Activated T-cell treated with anti-CD3 and anti-CD28 coated beads, Interleukin-2, amount 50 U/mL, for 1 hour (primary cell): ENCODE measurements at places on chromosomes 6 and 20.

- no peak for DNase-seq
Observed at GRCh38 chr6:112298816-112299281, 44.5 kb upstream of the LAMA4 start.

DNA sequence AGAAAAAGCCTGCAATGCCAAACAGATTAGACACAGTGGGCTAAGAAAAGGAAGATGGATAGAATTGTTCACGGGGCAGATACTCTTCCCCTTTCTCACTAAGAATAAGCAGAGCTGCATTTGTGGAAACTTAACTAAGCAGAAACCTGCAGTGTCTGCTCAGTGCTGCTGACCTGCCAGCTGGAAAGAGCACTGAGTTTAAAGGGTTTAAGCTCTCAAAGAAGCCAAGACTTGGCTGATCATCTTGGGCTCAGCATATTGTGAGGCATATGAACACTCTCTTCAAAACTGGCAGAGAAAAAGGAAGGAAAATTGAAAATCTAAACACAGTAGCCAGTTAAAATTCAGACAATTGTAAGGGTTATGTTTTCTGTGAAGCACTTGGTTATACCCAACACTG, 711.1 kb upstream of the EPHA7 start:
- DNase-seq: no peak

GRCh38 chr6:6686748-6687601, 98.5 kb downstream of the LY86 start:
- DNase-seq: peak; percentile 55

- DNase-seq: no peak
Observed at GRCh38 chr6:45880159-45880558, 135.5 kb downstream of the CLIC5 start.

DNA sequence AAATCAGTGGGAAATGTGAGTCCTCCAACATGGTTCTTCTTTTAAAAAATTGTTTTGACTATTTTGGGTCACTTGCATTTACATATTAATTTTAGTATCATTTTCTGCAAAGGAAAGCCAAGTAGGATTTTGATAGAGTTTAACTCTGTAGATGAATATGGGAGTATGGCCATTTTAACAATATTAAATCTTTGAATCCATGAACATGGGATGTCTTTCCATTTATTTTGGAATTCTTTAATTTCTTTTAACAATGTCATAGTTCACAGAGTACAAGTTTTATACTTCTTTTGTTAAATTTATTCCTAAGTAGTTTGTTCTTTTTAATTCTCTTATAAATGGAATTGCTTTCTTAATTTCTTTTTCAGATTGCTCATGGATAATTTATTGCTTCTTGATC, 56.5 kb upstream of the ARMC2 start:
- no peak for DNase-seq

DNA sequence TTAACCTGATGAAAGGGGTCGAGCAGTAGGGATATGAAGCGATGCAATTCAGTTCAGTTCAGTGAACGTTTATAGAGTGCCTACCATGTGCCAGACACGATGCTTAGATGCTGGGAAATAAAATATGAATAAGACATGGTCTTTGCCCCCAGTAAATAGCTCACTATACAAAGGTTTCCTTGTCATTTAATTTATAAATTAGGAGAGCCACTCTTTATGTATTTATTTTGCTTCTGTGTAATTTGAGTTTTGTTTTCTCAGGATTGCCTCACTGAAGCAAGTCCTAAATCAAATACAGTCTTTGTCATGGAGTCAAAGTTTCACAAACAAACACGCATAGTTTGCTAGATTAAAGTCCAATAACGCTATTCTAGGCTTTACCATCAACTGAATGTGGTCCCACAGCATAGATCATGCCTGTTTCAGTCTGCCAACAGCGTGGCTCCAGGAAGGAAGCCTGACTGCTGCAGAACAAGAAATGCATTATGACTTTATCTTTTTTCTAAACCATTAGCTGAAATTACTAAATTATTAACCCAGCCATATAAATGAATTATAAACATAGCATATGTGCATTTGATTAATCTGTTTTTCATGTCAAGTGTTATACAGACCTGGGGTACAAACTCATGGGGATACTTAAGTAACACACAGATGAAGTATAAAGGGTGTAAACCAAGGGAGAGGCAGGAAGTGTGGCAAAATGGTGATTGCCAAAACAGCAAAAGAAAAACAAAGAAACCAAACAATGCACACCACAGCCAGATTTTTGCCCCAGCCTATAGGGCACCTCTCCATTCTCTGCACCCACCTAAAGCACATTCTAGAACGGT, 29.8 kb upstream of the CCN2 start:
- no peak for DNase-seq

DNA sequence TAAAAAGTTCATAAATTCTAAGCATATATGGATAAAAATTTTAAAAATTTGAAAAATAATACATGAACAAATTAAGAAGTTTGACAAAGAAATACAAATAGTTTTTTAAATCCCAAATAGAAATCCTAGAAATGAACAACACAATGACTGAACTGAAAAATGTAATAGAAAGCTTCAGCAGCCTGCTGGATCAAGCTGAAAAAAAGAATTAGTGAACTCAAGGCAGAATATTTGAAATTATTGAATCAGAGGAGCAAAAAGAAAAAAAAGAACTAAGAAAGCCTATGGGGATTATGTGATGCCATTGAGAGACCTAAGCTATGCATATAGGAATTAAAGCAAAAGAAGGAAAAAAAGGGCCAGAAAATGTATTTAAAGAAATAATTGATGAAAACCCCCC, 39.9 kb upstream of the TFB1M start:
- no peak for DNase-seq

GRCh38 chr20:45467861-45468260, 1.7 kb upstream of the WFDC2 start:
- no peak for DNase-seq

DNA sequence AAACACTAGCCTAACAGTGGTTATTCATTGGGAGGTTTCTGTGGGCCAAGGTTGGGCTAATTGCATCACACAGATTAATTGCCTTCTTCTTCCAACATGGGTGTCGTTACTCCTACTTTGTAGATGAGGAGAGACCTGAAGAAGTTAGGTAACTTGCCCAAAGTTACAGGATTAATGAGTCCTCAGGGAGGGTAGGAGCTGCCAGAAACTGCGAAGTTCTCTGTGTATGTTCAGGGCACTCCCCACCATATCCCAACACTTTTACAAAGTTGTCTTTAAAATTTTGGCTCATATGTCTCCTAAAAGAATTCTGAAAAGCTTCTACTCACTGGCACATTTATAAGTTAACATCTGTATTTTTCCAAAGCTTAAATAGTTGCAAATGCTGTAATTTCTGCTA, 323.5 kb upstream of the HSF2 start:
- DNase-seq: no peak

DNA sequence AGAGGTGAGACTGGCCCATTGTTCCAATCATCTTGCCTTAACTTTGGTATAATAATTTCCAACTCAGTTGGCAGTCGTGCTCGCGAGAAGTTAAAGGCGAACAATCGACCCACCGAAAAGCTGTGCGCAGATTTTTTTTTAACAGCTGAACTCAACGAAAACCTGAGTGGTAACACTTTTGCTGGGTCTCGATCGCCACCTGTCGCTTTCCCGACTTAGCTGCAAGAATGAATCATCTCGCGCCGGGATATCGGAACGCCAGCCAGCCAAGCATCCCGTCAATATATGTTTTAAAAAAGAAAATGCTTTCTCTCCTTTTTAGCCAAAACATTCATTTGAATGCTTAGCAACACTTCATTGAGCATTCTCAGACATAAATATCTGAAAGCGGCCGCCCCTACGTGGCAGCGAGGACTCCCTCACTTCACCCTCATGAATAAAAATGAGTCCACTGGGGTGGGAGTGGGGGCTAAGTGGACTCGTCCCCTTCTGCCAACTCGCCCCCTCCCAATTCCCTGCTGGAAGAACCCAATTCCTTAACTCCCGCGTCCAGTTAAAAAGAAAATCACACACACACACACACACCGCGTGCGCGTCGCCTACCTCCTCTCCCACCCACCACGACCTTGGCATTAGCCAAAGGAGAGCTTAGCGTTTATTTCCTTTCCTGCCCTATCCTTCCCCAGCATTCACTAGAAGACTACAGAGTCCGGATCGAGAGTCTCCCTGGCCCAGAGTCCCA, 1.5 kb downstream of the COL12A1 start:
- peak; percentile 25 for DNase-seq

DNA sequence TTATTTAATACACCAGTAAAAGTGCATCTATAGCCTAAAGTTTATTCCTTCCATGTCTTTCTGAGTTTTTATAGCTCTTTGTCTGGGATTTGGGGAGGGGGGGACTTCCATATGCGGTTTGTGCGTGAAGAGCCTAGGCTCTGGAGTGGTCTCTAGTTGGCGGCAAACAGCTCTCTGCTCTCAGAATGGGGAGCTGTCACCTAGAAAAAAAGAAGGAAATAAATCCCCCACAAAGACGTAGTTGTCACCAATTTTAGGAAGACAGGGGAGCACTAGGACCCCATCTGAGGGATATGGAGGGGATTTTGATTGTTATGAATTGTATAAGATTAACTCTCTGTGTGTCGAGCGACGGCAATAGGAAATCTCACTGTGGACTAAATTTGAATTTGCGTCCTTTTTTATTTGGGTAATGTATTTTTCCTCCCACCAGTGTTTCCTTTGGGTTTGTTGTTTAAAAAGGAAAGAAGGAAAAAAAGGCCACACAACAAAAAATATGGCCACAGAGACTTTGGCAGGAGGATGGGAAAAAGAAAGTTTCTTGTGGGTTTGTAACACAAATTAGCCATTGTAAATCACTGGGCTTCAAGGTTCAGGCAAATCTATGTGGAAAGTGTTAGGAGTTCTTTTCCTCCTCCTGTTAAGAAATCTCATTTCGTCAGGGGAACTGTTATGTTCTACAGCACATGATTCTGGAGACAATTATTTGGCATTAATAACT, 7.4 kb downstream of the POU3F2 start:
- DNase-seq: no peak

DNA sequence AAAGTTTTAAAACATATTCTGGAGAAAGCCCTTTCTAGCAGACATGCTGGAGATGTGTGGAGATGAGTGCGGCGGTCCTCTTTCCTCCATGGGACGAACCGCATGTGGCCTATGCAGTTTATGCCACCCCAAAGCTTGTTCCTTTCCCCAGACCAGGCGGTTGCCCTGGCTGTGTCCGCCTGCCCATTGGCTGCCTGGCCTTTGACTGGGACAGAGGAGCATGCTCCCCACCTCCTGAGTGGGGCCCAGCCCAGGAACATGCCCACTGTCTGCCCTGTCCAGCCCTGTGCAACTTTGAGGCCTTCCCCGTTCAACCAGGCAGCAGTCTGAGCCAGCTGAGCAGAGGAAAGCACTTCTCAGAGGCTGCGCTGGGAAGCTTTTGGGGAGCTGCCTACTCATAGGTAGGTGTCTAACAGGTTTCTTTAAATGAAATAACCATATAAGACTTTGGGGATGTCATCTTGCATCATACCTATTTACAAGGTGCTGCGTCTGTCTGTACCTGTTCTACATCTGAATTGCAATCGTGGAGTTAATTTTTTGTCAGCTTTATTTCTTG, 20.6 kb downstream of the FOXC1 start:
- DNase-seq: no peak

- DNase-seq: no peak
Observed at GRCh38 chr6:106037060-106037459, 49.1 kb upstream of the PRDM1 start.

GRCh38 chr6:156778454-156779205, 1.5 kb downstream of the ARID1B start:
- DNase-seq: peak; percentile 71

GRCh38 chr6:47484616-47485015, 7.0 kb downstream of the CD2AP start:
- no peak for DNase-seq

DNA sequence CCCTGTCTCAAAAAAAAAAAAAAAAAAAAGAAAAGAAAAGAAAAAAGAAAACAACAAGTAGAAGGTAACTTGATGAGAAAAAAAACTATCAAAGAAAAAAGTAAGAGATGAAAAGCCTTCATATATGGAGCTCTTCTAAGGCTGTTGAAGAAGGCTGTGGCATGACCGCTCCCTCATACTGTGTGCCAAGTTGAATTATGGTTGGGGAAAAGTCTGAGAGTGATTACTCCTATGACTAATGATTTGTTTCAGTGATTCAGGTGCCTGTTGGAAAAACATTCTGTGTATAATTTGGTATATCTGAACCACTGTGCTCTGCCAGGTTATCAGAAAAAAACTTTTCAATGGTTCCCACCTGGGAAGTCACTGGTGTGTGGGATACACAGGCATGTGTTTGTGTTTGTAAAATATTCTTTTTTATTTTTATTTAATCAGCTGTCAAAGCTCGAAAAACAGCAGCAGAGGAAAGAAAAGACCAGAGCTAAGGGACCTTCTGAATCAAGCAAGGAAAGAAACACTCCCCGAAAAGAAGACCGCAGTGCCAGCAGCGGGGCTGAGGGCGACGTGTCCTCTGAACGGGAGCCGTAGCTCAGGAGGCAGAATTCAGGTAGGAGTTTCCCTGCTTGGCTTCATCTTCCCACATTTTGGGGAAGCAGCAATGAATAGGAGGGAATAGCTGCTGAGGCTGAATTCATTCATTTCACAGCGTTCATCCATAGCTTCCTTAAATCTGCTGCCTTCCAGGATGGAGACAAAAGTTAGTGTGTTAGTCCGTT, 69.7 kb upstream of the SCP2D1 start:
- no peak for DNase-seq

DNA sequence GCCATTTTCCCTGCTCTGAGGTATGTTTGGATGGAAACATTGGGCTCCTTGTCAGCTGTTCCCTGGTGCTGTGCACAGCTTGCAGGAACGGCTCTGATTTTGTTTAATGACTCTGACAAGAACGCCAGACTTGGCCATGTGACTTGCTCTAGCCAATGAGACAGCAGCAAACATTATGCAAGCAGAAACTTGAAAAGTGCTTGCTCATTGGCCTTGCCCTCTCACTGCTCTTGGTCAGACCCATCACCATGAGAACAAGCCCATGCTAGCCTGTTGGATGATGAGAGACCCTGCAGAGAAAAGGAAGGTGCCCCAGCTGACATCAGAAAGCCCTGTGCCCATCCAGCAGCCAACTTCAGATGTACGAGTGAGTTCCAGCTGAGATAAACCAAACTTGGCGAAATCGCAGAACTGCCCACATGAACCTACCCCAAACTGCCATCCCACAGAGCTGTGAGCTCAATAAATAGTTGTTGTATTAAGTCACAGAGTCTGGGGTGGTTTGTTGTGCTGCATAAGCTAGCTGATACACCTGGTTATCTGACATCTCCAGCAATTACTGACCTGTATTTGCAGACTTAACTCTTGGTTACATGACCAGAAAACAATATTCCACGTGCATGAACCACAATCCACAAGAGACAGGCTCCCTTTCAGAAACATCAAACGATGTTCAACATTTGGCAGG, 96.9 kb downstream of the JPH2 start:
- no peak for DNase-seq

- peak; percentile 36 for DNase-seq
Observed at GRCh38 chr6:10510592-10511367, 10.4 kb upstream of the GCNT2 start.

GRCh38 chr6:105452924-105453756, 50.3 kb upstream of the PREP start:
- DNase-seq: peak; percentile 40

GRCh38 chr20:51012357-51012756, 10.6 kb downstream of the KCNG1 start:
- DNase-seq: no peak

GRCh38 chr20:17504066-17504897, 26.9 kb downstream of the BFSP1 start:
- peak; percentile 48 for DNase-seq

- DNase-seq: peak; percentile 48
Observed at GRCh38 chr6:135163440-135163738, 17.7 kb upstream of the MYB start.
